ENCODE measurements at places on chromosomes 6 and 20. TPM values are rescaled to one million over a fixed set of nuclear protein-coding genes. Genes with fewer than 3 reads are reported as not detected.

- no peak for DNase-seq
Observed at GRCh38 chr6:40877362-40877761, 161.7 kb downstream of the UNC5CL start.

GRCh38 chr6:42979523-42980177 lies 669 bp upstream of the PEX6 start:
- DNase-seq: peak; percentile 13

The PGC gene
- not detected for total RNA-seq

DNA sequence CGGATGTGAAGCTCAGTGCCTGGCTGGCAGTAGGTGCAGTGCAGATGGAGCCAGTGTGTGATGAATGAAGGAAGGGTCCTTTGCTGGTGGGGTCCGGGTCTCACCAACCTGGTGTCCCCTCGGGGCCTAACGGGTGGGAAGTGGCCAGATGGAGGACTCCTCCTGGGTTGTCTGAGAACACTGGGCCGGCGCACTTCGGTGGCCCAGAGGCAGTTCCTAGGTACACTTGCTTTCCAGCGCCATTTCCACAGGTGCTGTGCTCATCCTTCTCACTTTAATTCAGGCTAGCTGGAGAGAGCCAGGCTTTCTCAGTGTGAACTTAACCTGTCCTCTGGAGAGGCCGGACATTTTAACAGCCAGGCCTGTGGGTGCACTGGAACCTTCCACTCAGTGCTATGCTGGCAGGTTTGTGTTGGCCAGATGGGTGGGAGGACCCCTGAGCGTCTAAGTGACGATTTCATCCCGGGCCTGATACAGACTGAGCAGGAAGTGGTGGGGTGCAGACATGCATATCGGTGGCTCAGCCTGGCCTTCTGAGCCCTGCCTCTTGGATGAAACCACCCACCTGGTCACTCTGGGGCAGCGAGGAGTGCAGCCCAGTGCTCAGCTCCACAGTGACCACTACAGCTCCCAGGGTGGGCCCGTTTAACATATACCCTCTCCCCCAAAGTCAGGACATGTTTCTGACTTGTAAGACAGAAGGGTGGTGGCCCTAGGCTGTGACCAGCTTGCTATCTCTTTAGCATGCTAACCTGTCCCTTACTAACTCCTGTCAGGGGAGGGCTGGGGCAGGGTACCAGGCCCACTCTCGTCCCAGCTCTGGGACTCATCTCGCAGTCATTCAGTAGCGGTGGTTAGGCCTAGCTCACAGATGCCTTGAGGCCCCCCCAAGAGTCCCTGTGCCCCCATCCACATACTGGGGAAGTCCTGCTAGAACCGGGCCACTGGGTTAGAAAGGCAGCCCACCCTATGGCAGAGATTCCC lies 8.2 kb upstream of the PYGB start:
- DNase-seq: no peak

GRCh38 chr6:304833-305370 lies 12.6 kb downstream of the DUSP22 start:
- DNase-seq: no peak

Data from Right ventricle myocardium superior (tissue), 1 donor.